ENCODE measurements at places on chromosomes 5 and 9.
A peak's percentile ranks its signal among the peaks of the same experiment; 100 is the strongest.

GRCh38 chr9:124262649-124262972 is 4.9 kb downstream of the NEK6 start:
- no peak overlapping the region for H3K4me3 ChIP-seq
- no peak overlapping the region for H3K27ac ChIP-seq
- H3K27me3 ChIP-seq = peaks cover 33% of the 10 kb centered on the region
- H3K36me3 ChIP-seq = no peaks in the 10 kb centered on the region
- DNase-seq = no peak
- H3K4me1 ChIP-seq = peaks cover 19% of the 10 kb centered on the region

GRCh38 chr5:170681013-170681433 is 102.5 kb upstream of the GABRP start:
- H3K27ac ChIP-seq = no peak overlapping the region
- H3K36me3 ChIP-seq = no peaks in the 10 kb centered on the region
- peak overlapping the region; percentile 24 for H3K4me3 ChIP-seq
- peaks cover 29% of the 10 kb centered on the region for H3K27me3 ChIP-seq
- peaks cover 11% of the 10 kb centered on the region for H3K4me1 ChIP-seq

GRCh38 chr5:6822068-6822467 is 108.8 kb downstream of the TENT4A start:
- H3K4me1 ChIP-seq = peaks cover 1% of the 10 kb centered on the region
- no peak overlapping the region for H3K27ac ChIP-seq
- H3K36me3 ChIP-seq = no peaks in the 10 kb centered on the region
- peaks cover 12% of the 10 kb centered on the region for H3K27me3 ChIP-seq
- H3K4me3 ChIP-seq = no peak overlapping the region

- H3K27me3 ChIP-seq = no peaks in the 10 kb centered on the region
- DNase-seq = no peak
- no peak overlapping the region for H3K27ac ChIP-seq
- no peak overlapping the region for H3K4me3 ChIP-seq
- peaks cover 33% of the 10 kb centered on the region for H3K36me3 ChIP-seq
These were observed 313 bp downstream of the BRIX1 start for GRCh38 chr5:34915856-34916192.

GRCh38 chr5:61569353-61569752 is 237.3 kb downstream of the ZSWIM6 start:
- H3K36me3 ChIP-seq = no peaks in the 10 kb centered on the region
- no peaks in the 10 kb centered on the region for H3K4me1 ChIP-seq
- no peak overlapping the region for H3K4me3 ChIP-seq
- H3K27ac ChIP-seq = no peak overlapping the region
- no peaks in the 10 kb centered on the region for H3K27me3 ChIP-seq
- DNase-seq = no peak

GRCh38 chr5:101688156-101688555 is 607.9 kb downstream of the SLCO4C1 start:
- no peaks in the 10 kb centered on the region for H3K4me1 ChIP-seq
- H3K36me3 ChIP-seq = no peaks in the 10 kb centered on the region
- no peak for DNase-seq

DNA sequence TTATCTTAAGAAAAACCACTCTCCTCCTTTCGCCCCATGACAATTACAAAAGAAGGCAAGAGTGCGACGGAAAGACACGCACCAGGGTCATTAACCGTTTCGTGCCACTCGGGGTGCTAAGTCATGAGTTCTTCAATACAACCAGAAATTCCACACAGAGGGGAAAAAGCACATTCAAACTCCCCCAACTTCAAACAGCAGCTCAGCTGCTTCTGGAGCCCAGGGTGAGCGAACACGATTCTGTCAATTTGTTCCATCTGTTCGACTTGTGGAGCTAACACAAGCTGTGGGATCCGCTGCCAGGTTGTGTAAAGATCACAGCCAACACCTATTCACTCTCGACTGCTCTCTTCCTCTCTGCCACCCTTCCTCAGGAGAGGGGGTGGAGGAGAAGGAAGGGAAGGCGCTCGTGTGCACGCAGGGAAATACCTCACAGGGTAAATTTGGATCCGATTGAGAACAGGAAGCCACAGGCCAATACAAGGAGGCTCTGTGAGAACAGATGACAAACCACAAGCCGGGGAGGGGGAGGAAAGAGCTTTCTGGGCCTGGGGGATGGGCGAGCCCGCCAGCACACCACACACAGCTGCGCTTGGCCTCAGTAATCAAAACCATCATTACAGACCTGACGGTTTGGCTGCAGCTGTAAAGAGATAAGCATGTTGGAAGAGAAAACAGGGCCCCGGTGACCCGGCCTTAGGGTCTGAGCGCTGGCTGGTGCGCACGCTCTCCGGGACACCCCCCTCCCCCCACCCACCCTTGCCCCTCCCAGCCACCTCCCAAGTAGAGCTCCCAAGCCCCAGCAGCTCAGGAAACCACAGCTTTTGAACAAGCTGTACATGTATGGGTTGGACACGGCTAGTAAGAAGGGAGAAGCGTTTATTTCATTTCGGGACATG is 54.3 kb downstream of the PTCH1 start:
- peaks cover 34% of the 10 kb centered on the region for H3K4me1 ChIP-seq
- DNase-seq = peak; percentile 78
- peak overlapping the region; percentile 77 for H3K4me3 ChIP-seq
- H3K36me3 ChIP-seq = peaks cover 9% of the 10 kb centered on the region

DNA sequence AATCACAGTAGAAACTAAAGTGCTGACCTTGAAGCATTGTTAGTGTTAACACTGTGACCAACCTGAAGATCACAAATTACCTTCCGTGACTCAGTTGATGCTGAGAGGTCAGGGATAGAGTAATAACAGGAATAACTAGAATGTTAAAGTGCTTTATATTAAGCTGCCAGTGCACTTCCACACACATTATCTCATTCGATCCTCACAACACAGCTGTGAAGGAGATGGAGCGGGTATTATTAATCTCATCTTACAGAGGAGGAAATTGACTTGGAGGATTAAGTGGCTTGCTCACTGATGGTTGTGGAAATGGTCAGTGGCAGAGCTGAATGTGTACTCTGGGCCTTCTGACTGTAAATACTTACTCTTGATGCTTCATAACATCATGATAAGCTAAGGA is 252.5 kb upstream of the DMRT1 start:
- H3K4me3 ChIP-seq = no peak overlapping the region
- H3K27ac ChIP-seq = no peak overlapping the region
- H3K4me1 ChIP-seq = no peaks in the 10 kb centered on the region
- H3K36me3 ChIP-seq = no peaks in the 10 kb centered on the region

- H3K27ac ChIP-seq = no peak overlapping the region
- H3K4me3 ChIP-seq = no peak overlapping the region
- DNase-seq = no peak
These were observed 25.2 kb upstream of the SYNPO start for GRCh38 chr5:150615141-150615699.

- DNase-seq = no peak
- peaks cover 7% of the 10 kb centered on the region for H3K36me3 ChIP-seq
- peaks cover 38% of the 10 kb centered on the region for H3K4me1 ChIP-seq
- H3K27ac ChIP-seq = no peak overlapping the region
- H3K4me3 ChIP-seq = no peak overlapping the region
These were observed 21.5 kb upstream of the RFK start for GRCh38 chr9:76415731-76416130.

Data from activated T-helper 1 cell treated with anti-CD3 and anti-CD28 coated beads, Interleukin-12 subunit alpha, Interleukin-12 subunit beta, Interleukin-2, Interleukin-4 antibody, amounts not matched to agents 30 ng/mL and 10 ng/mL and 1 ng/mL, durations not matched to agents 14 hours and 24 hours and 36 hours (primary cell).